ENCODE measurements at places on chromosomes 7 and 10.

DNA sequence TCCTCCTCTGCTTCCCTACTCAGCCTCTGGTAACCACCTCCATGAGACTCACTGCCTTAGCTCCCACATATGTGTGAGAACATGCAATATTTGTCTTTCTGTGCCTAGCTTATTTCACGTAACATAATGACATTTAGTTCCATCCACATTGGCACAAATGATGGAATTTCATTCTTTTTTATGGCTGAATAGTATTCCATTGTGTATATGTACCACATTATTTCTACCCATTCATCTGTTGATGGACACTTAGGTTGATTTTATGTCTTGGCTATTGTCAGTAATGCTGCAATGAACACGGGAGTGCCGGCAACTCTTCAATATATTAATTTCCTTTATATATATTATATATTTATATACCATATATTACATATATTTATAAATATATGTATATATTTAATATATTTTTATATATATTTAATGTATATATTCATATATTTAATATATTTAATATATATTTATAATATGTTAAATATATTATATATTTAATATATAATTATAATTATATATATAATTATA is 1046.9 kb downstream of the DNAJB9 start:
- no peak for DNase-seq

DNA sequence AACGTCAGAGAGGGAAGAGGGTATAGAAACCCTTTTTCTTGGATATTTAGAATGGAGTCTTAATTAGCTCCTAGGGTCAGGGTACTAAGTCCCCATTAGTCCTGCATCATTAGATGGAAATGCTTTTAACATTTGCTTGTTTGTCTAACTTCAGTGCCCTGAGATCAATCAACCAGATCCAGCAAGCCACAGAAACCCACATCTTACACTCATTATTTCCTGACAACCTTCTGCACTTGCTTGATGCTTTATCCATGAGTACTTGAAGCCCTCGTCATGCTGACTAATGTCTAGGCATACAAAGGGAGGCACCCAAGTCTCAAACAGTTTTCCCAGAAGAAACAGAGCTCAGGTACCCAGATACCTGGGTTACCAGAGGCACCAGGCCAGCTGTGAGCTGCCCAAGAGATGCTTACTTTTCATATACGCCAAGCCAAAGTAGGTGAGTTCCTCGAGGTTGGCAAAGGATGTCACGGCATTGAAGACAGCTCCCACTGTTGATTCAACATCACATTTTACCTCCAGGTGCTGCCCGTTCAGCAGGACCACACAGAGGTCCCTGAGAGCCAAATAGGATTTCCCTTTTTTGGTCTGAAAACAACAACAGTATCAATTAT is 42.7 kb downstream of the FRMPD2 start:
- no peak for DNase-seq

DNA sequence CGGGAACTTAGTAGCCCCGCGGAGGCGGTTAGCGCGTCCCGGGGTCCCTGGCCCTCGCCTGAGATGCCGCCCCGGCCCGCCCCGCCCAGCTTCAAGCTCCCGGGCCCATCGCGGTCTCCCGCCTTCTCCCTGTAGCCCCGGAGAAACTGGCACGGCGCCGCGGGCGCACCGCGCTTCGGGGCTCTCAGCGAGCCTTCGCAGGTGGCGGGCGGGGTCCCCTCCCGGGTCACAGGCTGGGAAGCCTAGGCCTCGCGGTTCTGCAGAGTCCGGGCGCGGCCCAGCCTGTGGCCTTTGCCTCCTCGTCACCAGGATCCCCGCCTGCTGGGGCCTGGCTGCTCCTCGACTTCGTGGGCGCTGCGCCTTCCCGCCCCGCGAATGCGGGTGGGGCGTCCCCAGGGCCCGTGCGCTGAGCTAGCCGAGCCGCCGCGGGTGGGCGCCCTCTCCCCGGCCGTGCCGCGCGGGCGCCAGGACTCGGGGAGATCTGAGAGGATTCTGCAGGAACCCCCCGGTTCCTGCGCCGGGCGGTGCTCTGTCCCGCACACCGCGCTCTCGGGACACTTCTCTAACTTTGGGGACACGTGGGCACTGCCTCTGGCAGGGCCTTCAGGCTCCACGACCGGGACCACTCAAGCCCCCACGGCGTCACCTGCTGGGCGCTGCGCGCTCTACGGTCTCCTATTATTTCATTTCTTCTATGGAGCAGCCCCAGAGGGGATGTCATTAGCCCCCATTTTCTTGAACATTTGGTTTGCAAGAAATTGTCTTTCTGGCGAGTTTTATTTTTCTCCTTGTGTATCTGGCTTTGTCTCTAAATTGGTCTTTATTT is 682 bp upstream of the RGS10 start:
- DNase-seq, result peak; percentile 55

DNA sequence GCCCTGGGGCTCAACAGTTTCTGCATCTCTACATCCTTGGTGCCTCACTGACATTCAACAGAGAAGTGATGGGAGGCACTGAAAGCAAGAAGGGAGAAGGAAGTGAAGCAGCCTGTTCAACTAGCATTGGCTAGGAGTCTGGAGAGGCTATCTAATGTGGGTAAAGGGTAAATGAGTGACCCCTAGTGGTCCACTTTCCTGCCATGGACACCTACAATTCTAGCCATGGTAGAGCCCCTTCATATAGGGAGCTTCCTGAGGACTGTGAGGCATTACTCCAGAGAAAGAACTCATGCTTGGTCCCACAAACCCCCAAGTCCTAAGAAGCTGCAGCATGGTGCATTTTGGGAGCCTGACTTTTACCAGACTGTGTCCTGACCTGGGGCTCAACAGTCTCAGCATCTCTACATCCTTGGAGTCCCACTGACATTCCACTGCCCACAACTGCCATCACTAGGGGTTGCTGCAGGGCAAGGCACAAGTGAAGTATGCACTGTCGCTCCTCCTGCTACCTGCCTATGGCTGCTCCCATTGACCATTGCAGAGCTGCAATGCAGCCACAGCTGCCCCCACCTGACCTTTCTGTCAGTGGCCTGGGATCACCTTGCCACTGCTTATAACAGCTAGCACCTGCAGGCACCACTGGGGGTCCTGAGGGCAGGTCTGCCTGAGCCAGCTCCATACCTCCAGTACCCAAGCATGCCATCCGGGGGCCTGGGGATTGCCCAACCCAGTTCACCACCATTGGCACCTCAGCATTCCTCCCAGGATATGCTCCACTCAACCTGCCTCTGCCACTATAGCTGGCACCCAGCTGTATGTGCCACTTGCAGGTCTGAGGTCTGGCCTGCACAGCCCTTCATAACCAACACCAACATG is 44.1 kb upstream of the CDK6 start:
- DNase-seq, result no peak

DNA sequence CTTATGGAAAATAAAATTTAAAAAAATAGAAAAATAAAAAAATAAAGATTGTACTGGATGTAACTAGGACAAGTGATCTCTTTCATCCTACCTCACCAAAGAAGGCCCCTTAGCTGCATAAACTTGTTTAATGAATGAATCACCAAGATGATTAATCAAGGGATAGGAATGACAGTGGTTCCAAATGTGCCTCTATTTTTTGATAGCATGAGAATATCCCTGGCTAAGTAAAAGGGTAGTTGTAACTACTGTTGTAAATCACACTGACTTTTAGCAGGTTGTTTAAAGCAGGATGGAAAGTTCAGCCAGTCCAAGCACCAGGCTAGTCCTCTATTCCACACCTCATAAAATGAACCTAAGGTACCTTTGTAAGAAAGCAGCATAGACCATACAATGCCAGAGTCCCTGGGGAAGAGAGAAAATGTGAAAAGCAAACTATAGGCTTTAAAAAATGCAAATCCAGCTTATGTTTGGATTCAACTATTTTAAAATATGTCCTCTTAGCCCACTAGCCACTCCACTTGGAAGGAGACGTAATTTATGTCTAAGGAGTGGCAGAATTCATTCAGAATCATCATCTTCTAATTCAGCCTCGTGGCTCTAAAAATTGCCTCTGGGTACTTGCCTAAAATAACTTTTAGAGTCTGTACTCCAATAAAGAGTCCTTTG is 126.8 kb downstream of the SKIDA1 start:
- no peak for DNase-seq

DNA sequence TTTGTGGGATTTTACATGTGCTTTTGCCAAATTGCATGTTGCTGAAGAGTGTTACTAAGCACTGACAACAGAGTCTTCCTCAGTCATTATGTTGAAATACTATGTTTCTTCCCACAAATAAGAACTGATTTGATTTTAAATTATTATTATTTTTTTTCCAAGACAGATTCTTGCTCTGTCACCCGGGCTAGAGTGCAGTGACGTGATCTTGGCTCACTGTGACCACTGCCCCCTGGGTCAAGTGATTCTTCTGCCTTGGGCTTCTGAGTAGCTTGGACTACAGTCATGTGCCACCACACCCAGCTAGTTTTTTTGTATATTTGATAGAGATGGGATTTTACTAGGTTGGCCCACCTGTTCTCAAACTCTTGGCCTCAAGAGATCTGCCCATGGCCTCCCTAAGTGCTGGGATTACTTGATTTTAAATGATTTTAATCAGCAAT is 42.3 kb downstream of the MINPP1 start:
- DNase-seq, result no peak

GRCh38 chr10:111953949-111954348 is 229.6 kb downstream of the GPAM start:
- DNase-seq, result no peak

DNA sequence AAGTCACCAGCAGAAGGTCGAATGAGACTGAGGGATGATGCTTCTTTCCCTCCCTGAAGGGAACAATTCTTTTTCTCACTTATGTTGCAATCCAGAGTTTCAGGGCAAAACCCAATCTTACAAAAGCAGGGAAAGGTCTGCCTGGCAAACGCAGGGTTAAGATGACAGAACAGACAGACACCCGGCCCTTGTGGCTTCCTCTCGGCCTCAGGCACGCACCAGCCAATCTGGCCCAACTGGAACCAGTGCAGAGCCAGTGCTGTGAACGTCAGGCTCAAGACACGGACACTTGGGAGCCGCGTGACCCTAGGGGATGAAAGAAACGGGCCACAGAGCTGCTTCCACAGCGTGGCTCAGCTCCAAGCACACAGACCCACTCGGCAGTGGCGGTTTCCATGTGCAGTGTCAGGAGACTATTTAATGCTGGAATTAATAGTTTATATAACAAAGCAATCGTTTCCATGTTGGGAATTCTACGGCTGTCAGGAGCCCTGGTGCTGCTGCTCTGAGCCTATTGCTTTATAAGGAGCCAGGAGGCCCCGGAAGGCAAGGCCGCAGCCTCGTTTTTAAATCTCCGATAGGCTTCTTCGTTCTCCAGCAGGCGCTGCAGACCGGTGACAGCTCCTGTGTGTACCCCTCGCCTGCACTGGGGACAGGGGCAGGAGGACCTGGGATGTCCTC is 198.4 kb downstream of the DIP2C start:
- DNase-seq, result no peak

- no peak for DNase-seq
Measured at GRCh38 chr10:47366731-47367460, 17.2 kb downstream of the ZNF488 start.

GRCh38 chr7:85851571-85852193 is 664.8 kb upstream of the SEMA3D start:
- DNase-seq, result no peak

- DNase-seq, result no peak
Measured at GRCh38 chr10:43944381-43945093, 295.9 kb upstream of the ZNF32 start.

DNA sequence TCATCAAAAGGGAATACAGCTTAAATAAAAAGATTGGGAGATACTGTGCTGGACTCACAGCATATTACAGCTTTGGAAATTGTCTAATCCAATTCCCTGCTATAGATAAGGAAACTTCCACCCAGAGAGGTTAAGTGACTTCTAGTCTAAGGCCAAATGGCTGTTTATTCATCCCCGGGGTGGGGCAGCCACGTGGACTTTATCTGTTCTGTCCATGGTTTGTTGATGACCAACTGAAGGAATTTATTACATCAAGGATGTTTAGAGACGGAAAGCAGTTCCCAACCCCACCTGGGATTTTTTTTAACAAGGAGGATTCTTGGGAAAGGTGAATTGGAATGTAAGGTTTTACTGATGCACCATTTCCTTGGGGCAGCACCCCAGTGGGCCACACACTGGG is 88.6 kb downstream of the ATXN7L1 start:
- DNase-seq, result no peak

- no peak for DNase-seq
Measured at GRCh38 chr10:71471006-71471405, 74.3 kb downstream of the CDH23 start.

DNA sequence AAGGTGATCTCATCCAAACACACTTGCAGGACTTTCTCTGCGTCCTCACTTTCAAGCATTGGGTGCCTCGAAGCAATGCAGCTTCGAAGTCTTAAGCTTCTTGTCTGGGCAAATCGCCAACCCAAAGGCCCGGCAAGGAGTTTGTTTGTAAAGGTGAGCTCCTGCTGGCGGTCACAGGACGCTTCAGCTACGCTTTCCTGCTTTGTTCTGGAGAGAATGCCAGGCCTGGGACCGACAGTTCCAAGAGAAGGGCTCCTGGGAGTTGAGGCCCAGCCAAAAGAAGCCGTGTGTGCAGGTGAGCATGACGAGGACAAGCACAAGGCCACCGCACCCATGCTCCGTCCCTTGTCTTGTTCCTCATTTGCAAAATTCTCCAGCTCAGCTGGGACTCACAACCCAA is 106.6 kb upstream of the DOCK1 start:
- DNase-seq, result no peak

GRCh38 chr10:133161486-133162109 is 1.6 kb downstream of the KNDC1 start:
- DNase-seq, result no peak

- DNase-seq, result no peak
Measured at GRCh38 chr10:50567384-50567783, 56.4 kb downstream of the SGMS1 start.

GRCh38 chr10:112643600-112644264 is 196.7 kb downstream of the VTI1A start:
- no peak for DNase-seq

DNA sequence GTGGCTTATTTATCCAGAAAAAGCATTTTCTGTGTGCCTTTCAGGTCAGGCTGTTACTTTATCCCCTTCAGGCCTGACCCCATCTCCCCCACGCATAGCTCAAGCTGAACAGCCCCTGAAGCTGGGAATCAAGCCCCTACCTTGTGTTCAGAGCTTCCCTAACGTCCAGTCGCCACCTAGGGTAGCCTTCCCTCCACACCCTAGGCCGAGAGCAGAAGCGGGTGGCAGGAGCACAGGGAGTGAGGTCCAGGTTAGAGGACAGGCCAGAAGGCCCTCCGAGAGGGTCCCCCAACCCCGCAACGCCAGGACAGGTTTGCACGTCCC is 479 bp upstream of the SEMA4G start:
- no peak for DNase-seq

DNA sequence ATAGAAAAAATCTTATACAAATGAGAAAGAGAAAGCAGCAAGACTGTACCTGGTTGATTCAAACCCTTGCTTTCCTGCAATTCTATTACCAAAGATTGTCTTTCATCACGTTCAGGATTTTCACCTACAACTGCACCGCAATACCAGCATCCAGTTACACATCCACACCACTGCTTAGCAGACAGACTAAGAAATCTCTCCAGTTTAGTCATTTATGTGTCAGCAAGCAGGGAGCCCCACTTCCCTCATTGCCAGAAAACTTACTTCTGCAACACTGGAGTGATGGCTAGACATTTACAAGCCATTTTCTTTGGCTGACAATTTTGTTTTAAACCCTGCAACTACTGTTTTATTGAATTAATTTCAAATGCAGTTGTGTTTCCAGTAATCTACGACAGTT is 359.6 kb upstream of the MEOX2 start:
- no peak for DNase-seq

Data from H54 (cell line).